ENCODE measurements at places on chromosomes 7 and 10.
A peak's percentile ranks its signal among the peaks of the same experiment; 100 is the strongest.

DNA sequence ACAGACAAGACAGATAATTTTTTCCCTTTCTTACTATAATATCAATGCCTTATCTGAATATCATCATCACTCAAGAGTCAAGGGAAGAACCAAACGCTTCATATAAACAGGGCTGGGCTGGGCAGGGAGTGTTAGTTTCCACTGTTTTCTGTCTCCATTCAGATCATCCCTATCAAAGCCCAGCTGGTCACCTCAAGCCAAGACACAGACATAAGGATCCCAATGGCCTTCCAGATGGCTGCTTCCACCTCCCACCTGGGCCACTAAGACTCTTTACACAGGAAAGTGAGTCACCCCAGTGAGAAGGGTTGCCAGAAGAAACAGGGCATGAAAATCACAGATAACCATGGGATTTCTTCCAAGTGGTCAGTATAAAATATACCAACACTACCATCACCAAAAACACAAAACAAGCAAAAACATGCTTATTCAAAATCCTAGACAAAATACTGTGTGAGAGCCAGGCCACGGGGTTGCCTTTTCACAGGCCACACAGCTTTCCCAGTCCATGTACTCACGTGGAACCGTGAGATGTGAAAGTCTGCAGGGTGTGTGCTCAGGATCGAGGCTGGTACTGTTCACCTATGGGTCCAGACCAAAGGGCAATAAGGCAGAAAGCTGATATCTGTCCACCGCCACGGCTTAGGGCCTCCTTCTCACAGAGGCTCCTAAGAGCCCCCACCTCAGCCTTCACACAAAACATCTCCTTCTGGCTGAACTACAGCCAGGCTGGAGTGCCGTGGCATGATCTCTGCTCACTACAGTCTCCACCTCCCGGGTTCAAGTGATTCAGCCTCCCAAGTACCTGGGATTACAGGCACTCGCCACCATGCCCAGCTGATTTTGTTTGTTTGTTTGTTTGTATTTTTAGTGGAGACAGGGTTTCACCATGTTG, 5.7 kb downstream of the PRSS1 start:
- no peak for DNase-seq

DNA sequence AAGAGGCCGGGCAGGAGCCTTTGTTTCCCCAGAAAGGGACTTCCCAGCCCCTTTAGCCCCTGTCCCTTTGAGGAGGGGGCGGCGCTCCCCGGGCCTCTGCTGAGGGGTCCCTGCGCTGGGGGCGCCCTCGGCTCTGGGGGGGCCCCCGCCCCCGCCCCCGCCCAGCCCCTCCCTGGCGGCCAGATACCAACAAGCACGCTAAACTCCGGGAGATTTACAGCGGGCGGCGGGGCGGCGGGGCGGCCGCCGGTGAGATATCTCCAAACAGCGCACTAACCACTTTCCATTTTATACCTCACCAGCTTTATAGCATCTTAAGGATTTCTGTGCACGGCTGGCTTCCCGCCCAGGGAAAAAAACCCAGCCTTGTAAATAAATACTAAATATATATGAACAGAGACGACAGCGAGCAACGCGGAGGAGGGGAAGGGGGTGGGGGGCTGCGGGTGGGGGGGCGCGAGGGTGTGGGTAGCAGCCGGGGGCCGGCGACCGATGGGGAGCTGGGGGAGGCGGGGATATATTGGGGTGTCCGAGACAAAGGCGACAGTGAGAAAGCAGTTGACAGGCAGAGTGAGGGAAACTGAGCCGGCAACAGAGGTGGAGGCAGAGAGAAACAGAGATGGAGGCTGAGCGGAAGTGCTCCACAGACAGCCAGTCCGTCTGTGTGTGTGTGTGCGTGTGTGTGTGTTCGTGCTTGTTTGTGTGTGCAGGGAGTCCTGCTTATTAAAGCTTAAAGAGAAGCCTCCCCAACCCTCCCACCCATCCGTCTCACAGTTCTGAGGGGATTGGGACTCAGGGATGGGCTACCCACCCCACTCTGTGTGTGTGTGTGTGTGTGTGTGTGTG, 85.8 kb downstream of the HIF1AN start:
- DNase-seq: no peak

DNA sequence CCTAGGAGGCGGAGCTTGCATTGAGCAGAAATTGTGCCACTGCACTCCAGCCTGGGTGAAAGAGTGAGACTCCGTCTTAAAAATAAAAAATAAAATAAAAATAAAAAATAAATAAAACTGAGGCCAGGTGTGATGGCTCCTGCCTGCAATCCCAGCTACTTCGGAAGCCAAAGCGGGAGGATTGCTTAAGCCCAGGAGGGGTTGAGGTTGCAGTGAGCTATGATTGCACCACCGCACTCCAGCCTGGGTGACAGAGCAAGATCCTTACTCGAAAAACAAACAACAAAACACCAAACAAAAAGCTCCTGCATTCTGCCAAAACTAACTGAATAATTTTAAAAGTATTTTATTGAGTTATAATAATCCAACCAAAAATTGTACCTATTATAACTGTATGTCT, 36.2 kb downstream of the AGAP4 start:
- no peak for DNase-seq

- DNase-seq: no peak
Measured at GRCh38 chr7:19623676-19624075, 85.2 kb downstream of the POLR1F start.

- DNase-seq: no peak
Measured at GRCh38 chr10:14048930-14049613, 281.7 kb downstream of the FRMD4A start.

GRCh38 chr7:102119213-102119651, 167.4 kb upstream of the SH2B2 start:
- peak; percentile 77 for DNase-seq

GRCh38 chr7:151060416-151061212, 1.2 kb downstream of the SLC4A2 start:
- peak; percentile 56 for DNase-seq

GRCh38 chr7:92880212-92881090, 44.1 kb upstream of the CDK6 start:
- DNase-seq: peak; percentile 26

- DNase-seq: no peak
Measured at GRCh38 chr10:119166118-119166500, 595 bp upstream of the SFXN4 start.

GRCh38 chr10:35421553-35422178, 85.4 kb downstream of the CCNY start:
- DNase-seq: peak; percentile 33

DNA sequence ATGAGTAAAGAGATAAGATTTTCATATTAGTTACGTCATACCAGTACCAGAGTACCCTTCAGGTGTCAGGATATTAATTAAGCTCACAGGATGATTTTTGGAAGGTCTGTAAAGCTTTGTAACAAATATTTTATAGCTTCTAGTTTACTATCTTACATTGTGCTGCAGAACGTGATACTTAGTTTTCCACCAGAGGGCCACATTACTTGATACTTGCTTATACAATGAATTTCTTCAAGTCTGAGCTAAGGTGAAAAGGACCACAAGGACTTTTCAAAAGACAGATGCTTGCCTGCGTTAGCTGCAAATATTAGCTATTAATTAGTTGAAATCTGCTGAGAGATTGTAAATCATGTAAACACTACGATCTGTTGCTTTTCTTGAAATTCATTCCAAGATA, 12.2 kb downstream of the FOXP2 start:
- DNase-seq: no peak

GRCh38 chr7:75870557-75871161, 8.2 kb upstream of the RHBDD2 start:
- no peak for DNase-seq

GRCh38 chr10:15181576-15182156, 13.2 kb upstream of the NMT2 start:
- DNase-seq: no peak

DNA sequence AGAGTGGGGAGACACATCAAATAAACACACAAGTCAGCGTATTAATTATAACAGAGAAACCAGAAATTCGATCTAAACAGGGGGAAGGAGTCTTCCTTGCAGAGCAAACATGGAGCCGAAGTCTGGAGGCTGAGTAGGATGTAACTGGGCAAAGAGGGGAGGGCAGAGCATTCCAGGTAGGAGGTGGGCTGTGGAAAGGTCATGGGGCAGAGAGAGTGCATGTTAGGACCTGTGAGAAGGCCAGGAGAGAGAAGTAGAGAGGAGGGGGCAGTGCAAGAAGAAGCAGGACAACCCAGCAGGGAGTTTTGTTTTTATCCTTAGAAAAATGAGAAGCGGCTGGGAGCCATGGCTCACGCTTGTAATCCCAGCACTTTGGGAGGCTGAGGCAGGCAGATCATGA, 130.8 kb upstream of the GPR26 start:
- DNase-seq: no peak

GRCh38 chr10:85927952-85928665, 438.5 kb downstream of the GRID1 start:
- no peak for DNase-seq

Data from hippocampal formation (tissue), 2 donors.